ENCODE measurements at places on chromosomes 1 and 21.

- no peak for DNase-seq
Observed at GRCh38 chr1:204350857-204351573, 8.7 kb downstream of the PLEKHA6 start.

DNA sequence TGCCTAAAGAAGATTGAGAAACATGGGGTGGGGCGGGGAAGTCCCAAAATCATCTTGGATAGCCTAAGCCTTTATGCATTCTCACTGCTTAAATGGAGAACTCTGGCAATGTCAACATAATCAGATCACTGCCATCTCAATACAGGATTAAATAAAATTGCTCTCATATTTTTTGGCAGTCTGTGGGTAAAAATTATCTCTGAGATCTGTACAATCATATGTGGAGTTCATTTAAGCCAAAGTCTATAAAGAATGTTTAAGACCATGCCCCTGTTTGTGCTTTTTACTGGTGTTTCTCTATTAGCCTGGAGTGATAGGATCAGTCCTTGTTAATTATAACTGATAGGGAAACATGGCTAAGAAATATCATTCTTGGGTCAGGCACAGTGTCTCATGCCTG lies 136.3 kb downstream of the GPR52 start:
- DNase-seq = no peak

DNA sequence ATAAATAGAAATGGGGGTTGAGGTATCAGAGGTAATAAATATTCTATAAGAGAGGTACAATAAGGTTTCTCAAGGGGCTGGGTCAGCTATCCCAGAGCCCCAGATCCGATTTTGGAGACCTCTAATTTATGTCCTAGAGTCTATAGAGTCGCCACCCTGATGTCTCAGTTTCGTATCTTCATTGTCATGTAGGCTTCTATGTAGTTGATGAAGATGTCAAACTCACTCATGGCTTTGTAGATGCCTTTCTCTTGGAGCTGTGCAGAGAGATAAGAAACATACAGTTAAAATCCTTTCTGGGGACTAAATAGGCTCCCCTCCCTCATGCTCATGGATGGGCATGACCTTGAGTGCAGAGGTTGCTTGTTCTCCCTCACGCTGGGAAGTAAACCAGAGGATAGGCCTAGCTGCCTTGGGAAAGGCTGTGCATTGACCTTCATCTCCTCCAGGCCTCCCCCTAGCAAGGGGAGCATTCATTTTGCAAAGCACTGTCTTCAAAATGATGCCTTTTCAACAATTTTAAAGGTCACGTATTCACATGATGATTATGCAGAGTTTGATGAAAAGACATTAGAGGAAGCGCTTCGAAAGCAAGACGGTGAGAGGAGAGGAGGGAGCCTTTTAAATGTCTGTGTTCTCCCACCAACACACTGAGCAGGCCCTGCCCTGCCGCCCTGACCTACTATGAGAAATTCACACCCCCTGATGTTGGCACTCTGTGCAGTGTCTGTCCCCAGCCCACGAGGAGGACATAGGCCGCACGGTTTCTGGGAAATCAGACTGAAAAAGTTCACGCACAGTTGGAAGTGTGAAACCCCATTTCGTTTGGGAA lies 1.9 kb upstream of the IL19 start:
- DNase-seq = no peak

DNA sequence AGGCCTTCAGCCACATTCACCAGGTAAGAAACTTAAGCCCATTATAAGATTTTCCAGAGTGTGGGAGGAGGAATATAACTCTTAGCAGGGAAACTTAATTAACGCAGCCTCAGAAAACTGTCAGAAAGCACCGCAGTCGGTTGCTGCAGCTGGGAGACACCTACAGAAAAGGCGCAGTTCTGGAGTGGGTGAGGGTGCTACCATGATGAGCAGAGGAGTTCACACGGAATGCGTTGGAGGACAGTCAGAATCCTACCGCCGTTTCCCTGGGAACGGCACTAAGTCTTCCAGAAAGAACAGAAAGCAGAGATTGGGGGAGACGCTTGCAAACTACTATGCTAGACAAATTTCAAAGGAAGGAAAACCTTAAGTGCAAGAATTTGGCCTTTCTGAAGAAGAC lies 6.4 kb downstream of the ACTN2 start:
- no peak for DNase-seq

DNA sequence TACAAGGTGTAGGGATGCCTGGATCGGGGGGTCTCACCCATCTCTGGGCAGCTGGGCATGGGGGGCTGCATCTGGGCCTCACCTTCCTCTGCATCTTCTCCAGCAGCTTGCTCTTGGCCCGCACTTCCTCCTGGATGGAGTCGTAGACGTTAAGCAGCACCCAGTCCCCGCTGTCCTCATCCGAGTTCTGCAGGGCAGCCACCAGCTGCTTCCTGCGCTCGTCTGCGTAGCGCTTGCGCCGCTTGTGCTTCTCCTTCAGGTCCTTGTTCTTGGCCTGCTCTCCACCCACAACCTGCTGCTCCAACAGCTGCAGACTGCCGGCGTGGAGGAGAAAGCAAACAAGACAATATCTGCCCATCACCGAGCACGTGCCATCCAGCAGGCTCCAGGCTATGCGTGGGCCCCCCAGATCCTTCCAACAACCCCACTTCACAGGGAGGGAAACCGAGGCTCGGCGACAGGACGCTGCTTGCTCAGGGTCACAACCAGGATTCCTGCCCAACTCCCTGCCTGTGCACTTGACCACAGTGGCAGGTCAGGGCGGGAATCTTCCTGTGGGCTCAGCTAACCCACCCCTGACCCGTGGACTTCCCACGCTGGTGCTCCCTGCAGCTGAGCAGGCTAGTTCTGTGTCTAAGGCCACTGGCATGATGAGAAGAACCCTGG lies 21.5 kb upstream of the DDOST start:
- no peak for DNase-seq

DNA sequence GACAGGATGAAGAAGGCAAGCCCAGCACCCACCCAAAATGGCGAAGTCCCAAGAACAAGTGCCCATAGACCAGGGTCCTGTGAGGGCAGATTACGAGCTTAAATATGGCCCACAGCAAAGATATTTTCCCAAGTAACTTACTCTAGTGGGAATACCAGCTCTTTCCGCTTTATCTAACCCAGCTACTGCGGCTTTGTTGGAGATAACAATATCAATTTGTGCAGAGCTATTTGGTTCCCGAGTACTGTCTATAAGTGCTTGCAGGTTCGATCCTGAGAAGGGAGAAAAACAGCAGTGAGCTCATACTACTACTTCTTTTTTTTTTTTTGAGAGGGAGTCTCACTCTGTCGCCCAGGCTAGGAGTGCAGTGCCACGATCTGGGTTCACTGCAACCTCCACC lies 14.3 kb upstream of the DNAJC28 start:
- no peak for DNase-seq

GRCh38 chr1:179883745-179884138 lies 1.7 kb downstream of the TOR1AIP1 start:
- peak; percentile 8 for DNase-seq

- DNase-seq = no peak
Observed at GRCh38 chr1:232413674-232414073, 216.3 kb downstream of the SIPA1L2 start.

DNA sequence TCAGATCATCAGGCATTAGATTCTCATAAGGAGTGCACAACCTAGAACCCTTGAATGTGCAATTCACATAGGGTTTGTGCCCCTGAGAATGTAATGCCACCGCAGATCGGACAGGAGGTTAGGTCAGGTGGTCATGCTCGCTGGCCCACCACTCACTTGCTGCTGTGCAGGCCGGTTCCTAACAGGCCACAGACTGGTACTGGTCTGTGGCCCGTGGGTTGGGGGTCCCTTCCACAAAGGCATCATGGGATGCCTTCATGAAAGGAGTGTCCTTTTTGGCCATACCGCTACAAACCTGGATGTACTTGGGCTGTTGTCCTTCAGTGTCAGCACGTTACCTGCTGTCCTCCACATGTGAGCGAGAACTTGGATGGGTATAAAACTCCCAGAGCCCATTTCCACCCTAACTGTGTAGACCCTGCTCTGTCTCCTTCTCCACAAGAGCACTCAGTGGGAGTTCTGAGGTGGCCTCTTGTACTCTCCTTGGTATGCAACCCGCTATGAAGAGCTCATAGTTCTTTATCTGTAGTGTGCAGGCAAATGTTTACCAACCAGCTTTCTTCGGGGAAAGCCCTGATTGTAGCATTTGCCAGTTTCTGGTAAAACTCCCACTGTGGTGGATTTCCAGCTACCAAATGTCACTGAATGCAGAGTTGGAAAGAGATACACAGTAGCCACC lies 41.7 kb upstream of the SLC19A1 start:
- DNase-seq = no peak

DNA sequence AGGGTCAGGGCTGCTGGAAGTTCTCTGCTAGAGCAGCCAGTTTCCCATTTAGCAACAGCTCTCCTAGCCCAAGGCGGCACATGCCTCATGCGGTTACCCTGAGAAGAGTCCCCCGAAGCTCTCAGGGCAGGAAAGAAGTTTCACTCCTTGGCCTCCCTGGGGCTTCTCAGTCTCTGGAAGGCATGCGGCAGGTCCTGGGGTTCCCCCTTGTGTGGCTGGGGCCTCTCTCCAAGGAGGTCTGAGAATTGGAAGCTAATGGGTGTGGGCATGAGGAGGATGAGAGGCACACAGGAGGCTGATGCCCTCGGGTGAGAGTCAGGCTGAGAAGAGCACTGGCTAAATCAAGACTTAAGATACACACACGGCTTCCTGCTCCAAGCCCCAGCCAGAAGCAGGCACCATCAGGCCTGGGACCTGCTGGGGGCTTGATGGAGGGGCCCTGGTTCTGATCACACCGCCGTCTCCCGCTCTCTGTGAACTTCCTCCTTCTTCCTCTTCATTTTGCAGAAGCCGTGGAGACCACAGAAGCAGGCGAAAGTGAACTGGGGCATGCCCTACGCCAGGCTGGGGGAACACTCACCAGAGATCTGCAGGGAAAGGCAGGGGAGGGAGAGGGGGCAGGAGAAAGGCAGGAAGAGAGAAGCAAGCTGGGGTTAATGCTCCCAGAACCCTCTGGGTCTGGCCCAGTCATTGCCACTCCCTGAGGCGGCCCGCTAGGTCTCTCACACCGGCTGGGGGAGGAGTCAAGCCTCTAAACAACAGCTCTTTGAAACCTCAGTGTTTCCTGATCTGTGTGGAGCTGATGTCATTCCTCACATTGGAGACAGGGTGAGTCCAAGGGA lies 15.1 kb downstream of the BLACAT1 start:
- peak; percentile 32 for DNase-seq

DNA sequence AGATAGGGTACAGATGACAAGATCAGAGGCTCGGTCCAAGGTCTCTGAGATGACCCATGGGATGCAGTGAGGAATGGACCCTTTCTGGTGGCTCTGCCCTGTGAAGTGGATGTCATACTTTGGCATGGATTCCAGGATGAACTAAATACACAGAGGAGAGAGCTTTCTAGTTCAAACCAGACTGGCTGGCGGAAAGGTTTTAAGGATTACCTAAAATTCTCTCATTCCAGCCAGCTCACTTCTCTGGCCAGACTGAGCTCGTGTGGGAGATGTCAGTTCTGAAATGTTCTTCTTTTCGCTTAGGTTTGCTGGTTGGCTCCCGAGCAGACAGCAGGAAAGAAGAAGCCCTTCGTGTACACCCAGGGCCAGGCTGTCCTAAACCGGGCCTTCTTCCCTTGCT lies 6.2 kb downstream of the RNPEP start:
- DNase-seq = no peak

DNA sequence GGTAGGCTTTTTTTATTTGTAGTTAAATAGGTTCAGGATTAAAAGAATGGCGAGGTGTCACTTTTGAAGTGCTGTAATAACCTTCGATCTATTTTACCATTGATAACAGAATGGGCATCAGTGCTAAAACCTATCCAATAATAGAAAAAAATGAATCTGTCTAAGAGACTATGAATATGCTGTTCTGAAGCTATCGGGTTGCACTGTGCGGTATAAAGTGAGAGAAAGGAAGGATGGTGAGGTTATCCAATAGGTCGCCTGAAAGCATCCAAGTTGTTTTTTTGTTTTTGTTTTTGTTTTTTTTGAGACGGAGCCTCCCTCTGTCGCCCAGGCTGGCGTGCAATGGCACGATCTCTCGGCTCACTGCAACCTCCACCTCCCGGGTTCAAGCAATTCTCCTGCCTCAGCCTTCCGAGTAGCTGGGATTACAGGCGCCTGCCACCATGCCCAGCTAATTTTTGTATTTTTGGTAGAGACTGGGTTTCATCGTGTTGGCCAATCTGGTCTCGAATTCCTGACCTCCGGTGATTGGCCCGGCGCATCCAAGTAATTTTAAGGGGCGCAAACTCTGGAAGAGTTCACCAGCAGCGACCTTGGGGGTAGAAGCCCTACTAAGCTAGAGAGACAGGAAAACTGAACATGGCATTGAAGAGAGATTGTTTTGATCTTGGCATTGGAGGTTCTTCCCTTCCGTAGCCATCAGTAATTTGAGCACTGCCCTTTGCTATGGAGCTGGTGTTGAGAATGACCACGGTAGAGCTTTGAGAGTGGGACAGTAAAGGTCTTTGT lies 8.7 kb upstream of the MDM4 start:
- peak; percentile 60 for DNase-seq

DNA sequence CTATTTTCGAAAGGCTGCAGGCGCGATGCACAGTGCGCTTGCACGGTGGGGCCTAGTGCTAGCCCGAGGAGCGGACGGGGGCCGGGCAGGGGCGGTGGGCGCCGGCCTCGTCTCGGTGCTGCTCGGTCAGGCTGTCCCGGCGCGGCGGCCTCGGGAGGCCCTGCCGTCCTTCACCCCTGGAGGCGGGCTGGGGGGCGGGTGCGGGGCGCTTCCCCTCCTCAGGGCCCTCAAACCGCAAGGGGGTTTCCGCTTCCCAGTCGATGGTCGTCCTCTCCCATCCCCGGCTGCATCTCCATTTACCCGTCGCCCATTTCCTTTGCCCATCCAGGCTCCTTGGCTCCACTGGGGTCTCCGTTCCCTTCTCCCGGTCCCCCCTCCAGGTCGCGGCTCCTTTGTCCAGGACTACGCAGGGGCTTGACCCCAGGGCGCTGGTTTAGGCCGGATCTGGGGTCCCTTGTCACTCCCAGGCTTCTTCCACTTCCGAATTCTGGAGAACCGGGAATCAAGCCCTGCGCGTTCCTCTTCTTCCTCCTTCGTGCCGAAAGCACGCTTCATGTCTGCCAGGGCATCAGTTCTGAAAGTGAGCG lies 196.3 kb upstream of the LMO4 start:
- no peak for DNase-seq

- peak; percentile 73 for DNase-seq
Observed at GRCh38 chr1:111739194-111739924, at the start of gene INKA2. Gene INKA2, minus strand, starts transcription at chr1:111739395. Its CDS starts 153 bp downstream, at chr1:111739242.

DNA sequence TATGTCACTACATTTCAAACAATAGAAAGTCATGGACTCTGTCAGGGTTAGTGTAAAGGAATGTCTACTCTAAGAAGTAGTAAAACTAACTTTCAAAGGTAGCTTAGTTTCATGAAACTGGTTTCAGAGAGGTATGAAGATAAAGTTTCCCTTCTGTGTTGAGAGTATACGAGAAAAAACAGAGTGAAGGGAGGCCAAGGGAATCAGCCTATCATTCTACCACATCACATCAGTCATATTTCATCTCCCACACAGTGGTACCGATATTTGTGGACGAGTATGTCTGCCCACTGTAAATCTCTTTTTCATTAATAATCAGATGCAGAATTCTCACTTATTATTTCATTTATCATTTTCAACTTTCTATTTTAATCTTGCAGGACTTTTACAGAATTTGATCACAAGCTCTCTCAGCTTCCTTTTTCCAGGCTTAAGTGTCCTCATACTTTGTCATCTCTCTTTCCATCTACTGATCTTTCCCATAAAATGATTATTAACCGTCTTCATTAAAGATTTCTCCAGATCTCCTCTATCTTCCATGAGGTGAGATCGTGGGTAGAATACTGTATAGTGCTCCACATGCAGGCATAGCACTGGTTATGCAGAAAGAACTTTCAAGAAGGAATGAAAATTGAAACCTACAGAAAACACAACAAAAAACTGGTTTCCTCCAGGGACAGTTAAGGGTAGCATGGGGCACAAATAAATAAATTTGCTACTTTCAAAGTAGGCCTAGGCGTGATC lies 11.5 kb upstream of the IFI16 start:
- no peak for DNase-seq

GRCh38 chr1:164635803-164636731 lies 77.1 kb downstream of the PBX1 start:
- DNase-seq = no peak

All from CD8-positive, alpha-beta T cell (primary cell).